ENCODE measurements at places on chromosomes 5 and 9. TPM values are rescaled to one million over a fixed set of nuclear protein-coding genes. Genes with fewer than 3 reads are reported as not detected.

GRCh38 chr5:129945028-129945427, 40.8 kb downstream of the CHSY3 start:
- no peak for DNase-seq

DNA sequence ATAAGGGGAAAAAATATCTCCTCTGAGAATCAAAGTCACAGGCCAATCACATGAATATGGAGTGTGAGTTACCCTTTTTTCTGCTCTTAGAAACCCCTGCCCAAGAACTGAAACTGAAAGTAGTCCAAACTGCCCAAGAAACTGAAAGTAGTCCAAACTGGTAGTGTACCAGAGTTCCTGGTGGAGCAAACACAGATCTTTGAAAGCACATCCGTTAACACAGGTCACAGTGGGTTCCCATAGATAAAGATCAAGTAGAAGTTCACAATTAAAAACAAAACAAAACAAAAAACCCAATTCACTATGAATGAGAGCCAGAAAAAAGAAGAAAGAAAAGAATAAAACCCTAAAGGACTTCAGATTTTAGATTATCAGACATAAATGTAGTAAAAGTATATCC, 332.4 kb upstream of the EFNA5 start:
- DNase-seq, result no peak

- no peak for DNase-seq
Observed at GRCh38 chr5:25744908-25745307, 1100.1 kb upstream of the CDH10 start.

GRCh38 chr5:79686799-79687198, 2.8 kb upstream of the CMYA5 start:
- no peak for DNase-seq

- DNase-seq, result no peak
Observed at GRCh38 chr5:123496892-123497291, 15.1 kb upstream of the CSNK1G3 start.

DNA sequence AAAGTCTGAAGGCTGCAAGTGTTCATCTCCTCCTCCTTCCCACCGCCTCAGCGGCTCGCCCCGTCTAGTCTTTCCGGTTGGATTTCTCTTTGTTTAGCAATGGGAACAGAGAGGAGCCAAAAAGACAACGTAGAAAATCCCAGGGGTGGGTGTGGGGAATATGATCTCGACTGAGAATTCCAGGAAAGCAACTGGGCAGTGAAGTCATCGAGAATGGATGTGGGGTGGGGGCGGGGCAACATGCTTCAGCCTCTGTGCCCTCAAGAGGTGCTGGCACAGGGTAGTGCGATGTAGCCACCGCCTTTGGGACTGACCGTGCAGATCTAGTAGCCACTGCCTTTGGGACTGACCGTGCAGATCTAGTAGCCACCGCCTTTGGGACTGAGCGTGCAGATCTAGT, 12.9 kb downstream of the MSX2 start:
- DNase-seq, result no peak

GRCh38 chr5:68240202-68240601, 24.6 kb downstream of the PIK3R1 start:
- DNase-seq, result no peak

- no peak for DNase-seq
Observed at GRCh38 chr9:79984429-79985067, 412.8 kb downstream of the TLE4 start.

DNA sequence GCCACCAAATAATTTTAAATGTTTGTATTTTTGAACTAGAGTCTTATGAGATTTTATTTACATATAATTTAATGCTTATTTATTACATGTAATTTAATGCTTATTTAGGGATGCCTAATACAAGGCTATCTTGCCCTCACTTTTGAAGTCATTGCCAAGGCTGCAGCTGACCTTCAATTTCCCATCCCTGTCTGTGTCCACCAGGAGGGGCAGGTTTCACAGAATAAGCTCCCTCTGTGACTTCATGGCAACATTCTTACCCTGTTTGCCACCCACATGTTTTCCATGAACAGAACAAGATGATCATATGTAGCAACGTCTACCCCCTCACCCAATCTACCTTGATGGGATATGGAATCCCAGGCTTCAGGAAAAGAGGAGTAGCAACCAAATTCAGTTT, 27.0 kb downstream of the C5 start:
- no peak for DNase-seq

DNA sequence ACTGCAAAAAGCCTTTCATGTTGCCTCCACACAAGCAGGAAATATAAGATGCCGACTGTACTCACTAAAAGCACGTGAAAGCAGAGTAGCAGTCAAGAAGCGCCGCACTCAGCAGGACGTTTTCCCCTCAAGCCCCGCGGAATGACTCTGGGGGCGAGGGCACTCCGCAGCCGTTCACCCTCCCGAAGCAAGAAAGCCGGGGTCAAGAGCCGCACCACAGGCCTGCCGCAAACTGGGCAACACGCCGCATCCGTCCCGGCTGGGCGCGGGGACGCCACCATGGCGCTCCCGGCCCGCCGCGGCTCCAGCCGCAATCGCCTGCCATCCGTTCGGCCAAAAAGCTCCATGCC, 364 bp downstream of the RPS6 start:
- no peak for DNase-seq

- no peak for DNase-seq
Observed at GRCh38 chr5:107663697-107664096, 7.0 kb downstream of the EFNA5 start.

- DNase-seq, result no peak
Observed at GRCh38 chr9:115300874-115301273, 182.9 kb upstream of the TNC start.

DNA sequence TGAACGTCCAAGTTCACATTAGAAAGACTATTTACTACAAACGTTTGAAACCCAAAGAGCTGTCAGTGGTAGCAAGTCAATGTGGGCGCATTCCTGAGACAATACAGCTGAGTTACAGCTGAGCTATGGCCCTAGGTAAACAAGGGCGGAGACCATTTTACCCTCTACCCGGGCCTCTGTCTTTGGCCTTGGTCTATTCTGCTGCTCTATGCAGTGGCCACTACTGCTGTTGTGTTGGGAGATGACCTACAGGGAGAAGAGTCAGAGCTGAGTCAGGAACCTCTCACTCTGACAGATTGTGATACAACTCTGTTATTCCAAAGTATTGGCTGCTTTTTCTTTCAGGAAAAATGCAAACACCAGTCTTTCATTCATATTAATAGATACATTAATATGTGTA, 700.6 kb downstream of the SEMA5A start:
- DNase-seq, result no peak

- DNase-seq, result no peak
Observed at GRCh38 chr9:22440841-22441240, 5.8 kb upstream of the DMRTA1 start.

DNA sequence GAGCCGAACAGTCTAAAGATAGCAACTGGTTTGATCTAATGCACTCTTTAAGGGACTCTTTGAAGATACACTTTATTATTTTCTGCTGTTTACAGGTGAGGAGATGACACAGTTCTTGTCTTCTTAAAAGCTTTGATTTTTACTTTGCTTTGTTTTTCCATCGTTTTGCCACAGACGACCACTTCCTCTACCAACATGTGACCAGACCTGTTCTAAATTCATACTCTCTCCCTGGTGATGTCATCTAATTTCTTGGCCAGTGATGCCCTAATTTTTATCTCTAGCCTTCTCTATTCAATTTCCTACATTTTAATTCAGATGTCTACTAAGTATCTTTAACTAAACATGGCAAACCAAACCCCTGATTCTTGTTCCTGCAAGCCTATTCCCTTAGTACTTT, 583.4 kb upstream of the ITGA1 start:
- no peak for DNase-seq

DNA sequence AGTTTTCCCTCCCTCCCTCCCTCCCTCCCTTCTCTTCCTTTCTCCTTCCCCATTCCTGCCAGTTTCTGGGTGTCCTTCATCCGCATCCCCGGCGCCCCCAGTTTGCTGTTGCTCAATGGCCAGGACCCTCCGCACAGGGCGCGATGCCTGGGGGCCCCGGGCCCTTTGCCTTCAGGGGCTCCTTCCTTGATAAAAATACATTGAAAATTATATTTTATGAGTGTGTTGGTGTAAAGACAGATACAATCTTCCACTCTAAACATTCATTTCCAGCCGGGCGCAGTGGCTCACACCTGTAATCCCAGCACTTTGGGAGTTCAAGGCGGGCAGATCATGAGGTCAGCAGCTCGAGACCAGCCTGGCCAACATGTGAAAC, 7.6 kb upstream of the AGPAT2 start:
- no peak for DNase-seq

GRCh38 chr5:157324237-157324636, 58.3 kb downstream of the CYFIP2 start:
- no peak for DNase-seq

- DNase-seq, result no peak
Observed at GRCh38 chr9:5178126-5178805, 7.2 kb downstream of the INSL6 start.

DNA sequence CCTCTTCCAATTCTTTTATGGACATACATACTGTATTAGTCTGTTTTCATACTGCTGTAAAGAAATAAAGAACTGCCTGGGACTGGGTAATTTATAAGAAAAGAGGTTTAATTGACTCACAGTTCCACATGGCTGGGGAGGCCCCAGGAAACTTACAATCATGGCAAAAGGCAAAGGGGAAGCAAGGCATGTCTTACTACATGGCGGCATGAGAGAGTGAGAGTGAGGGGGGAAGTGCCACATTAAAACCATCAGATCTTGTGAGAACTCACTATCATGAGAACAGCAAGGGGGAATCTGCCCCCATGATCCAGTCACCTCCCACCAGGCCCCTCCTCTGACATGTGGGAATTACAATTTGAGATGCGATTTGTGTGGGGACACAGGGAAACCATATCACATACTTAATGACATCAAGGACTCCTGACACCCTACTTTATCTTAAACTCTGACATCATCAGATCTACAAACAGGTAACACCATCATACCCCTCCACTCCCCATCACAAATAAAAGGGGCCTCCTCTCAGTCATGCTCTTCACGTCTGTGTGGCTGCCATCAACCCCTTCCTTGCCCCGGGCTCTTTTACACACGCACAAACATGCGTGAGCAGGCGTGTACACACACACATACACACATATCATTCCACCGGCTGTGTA, 9.7 kb downstream of the ANKRD33B start:
- DNase-seq, result no peak

DOCK2 gene
- total RNA-seq, result 6.4 TPM

PFN3 gene
- total RNA-seq, result not detected

RGS3 gene
- 12.8 TPM for total RNA-seq

EGFLAM gene
- total RNA-seq, result 3.1 TPM

ALDH1A1 gene
- total RNA-seq, result 1.4 TPM

SLC46A2 gene
- not detected for total RNA-seq

SLC4A9 gene
- under 0.01 TPM for total RNA-seq

MARVELD2 gene
- total RNA-seq, result 0.78 TPM

LRRC19 gene
- total RNA-seq, result not detected

Measured in occipital lobe (tissue), 3 donors.